ENCODE measurements at places on chromosomes 3 and 15.

- no peak overlapping the region for H3K4me3 ChIP-seq
- H3K36me3 ChIP-seq = peaks cover 26% of the 10 kb centered on the region
- peaks cover 18% of the 10 kb centered on the region for H3K4me1 ChIP-seq
- no peak for DNase-seq
- H3K27me3 ChIP-seq = no peaks in the 10 kb centered on the region
- H3K27ac ChIP-seq = no peak overlapping the region
These were observed 3.5 kb downstream of the BTBD1 start for GRCh38 chr15:83063551-83063950.

GRCh38 chr15:66735909-66736305 lies 33.9 kb downstream of the SMAD6 start:
- H3K27ac ChIP-seq = no peak overlapping the region
- H3K4me1 ChIP-seq = no peaks in the 10 kb centered on the region
- H3K36me3 ChIP-seq = no peaks in the 10 kb centered on the region
- no peak overlapping the region for H3K4me3 ChIP-seq

DNA sequence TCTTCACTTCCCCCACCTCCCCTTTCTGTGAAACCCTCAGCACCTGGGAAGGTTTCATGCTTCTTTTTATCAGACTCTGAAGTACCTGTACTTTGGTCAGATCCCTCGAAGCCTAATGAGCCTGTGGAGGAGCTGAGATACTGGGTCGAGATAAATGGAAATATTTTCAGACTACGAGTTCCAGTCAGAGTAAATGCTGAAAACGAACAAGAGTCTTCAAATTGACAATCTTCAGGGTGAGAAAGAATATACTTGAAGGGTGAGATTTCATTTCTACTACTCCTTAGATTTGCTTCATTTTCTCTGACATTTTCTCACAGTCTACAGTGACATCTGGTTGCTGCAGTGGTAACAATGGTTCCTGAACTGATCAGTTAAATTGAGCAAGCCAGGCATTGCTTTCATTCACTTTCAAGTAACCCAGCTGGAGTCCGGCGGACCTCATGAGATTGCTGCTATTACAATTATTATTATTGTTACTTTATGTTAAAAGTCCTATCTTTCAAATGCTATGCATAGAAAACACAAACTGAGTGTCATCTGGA lies 337.2 kb downstream of the VGLL3 start:
- no peaks in the 10 kb centered on the region for H3K27me3 ChIP-seq
- H3K4me1 ChIP-seq = no peaks in the 10 kb centered on the region
- no peaks in the 10 kb centered on the region for H3K36me3 ChIP-seq
- H3K4me3 ChIP-seq = no peak overlapping the region
- no peak for DNase-seq
- no peak overlapping the region for H3K27ac ChIP-seq

DNA sequence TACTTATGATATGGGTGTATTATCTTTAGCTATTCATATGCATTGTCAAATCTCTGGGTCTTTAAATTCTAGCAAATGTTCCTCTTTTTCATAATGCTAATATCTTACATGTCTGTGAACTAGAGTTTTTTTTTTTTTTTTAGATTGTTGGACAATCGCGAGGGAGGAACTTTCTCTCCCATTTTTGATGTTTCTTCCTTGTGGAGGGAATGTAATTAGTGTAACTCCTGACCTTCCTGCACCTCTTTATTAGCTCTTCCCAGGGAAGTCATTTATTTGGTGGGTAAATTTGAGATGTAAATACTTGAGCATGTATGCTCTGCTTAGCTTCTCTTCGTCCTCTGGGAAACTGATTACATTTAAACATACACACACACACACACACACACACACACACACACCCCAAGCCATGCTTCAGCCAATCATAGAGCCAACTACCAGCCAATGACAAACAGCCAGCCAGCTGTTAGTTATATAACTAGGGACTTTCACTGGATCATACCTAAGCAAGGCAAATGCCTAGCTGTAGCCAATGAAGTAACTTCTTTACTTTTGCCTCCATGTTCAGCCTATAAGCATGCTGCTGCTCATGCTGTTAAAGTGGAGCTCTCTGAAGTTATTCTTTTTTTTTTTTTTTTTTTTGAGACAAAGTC lies 8.3 kb upstream of the USP8 start:
- DNase-seq = no peak
- no peaks in the 10 kb centered on the region for H3K36me3 ChIP-seq
- H3K4me3 ChIP-seq = no peak overlapping the region
- H3K27me3 ChIP-seq = peaks cover 2% of the 10 kb centered on the region
- no peaks in the 10 kb centered on the region for H3K4me1 ChIP-seq
- H3K27ac ChIP-seq = no peak overlapping the region

- no peak overlapping the region for H3K27ac ChIP-seq
- peaks cover 28% of the 10 kb centered on the region for H3K36me3 ChIP-seq
- DNase-seq = no peak
These were observed 2.5 kb downstream of the AP4E1 start for GRCh38 chr15:50911001-50911400.

GRCh38 chr3:126973814-126974213 lies 9.1 kb upstream of the PLXNA1 start:
- peaks cover 14% of the 10 kb centered on the region for H3K27me3 ChIP-seq
- no peak overlapping the region for H3K4me3 ChIP-seq
- no peaks in the 10 kb centered on the region for H3K4me1 ChIP-seq
- no peak overlapping the region for H3K27ac ChIP-seq

- peaks cover 69% of the 10 kb centered on the region for H3K4me1 ChIP-seq
- no peaks in the 10 kb centered on the region for H3K27me3 ChIP-seq
- H3K27ac ChIP-seq = no peak overlapping the region
- no peak overlapping the region for H3K4me3 ChIP-seq
- peaks cover 22% of the 10 kb centered on the region for H3K36me3 ChIP-seq
- DNase-seq = no peak
These were observed 461.8 kb downstream of the SHQ1 start for GRCh38 chr3:72386327-72387000.

DNA sequence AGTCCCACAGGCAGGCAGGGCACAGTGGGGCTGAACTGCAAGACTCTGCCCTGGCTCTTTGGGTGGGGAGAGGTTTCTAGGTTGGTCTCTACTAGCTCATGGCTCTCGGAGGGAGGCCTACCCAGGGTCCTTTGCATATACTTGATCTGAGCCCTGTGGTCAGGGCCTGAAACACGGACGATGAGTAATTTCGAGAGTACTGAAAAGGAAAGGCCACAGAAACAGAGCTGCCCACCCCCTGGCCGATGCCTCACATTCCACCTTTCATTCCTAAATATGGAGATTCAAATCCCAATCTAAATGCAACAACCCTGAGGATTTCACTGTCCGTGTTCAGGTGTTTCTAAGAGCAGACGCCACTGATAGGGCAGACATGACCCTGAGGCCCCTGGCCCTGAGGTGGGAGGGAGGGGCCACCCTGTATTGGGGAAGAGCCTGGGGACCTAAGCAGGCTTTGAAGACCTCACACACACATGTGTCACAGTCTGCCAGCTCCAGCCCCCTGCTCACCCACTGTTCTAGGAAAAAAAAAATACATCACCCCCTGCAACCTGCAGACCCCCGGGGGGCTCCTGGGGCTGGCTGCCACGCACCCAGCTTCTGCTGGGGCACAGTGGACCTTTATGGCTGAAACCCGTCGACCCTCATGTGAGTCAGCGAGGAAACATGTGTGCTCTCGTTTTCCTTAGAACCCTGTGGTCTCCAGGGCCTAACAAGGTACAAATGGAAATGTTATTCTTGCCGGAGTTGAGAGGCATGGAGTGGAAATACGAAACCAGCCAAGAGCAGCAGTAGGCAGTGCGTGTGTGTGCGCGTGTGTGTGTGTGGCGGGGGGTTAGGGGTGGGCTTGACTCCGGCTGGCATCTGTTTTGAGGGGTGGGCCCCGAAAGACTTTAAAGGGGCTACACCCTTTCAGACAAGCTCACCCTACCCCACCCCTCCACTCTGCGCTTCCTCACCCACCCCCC lies 112.7 kb downstream of the CHSY1 start:
- H3K36me3 ChIP-seq = peaks cover 3% of the 10 kb centered on the region
- no peak for DNase-seq
- no peak overlapping the region for H3K27ac ChIP-seq
- no peaks in the 10 kb centered on the region for H3K27me3 ChIP-seq
- no peak overlapping the region for H3K4me3 ChIP-seq

DNA sequence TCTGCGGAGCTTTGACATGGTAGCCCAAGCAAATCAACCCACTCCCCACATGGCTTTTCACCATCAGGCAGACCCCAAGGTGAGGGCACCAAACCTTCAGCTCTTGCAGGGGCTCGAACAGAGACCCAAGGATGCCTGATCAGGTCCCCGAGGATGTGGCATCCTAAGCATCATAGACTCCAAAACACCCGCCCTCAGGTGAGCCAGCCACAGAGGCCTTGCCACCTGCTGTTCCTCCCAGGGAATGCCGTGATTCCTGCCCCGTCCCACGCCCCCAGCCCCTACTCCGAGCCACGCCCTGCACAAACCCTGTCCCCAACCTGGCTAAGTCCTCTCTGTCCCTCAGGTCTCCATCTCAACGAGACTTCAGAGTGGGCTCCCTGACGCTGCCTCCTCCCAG lies 34.7 kb upstream of the SLC41A3 start:
- no peak for DNase-seq
- no peak overlapping the region for H3K4me3 ChIP-seq
- H3K36me3 ChIP-seq = no peaks in the 10 kb centered on the region
- no peak overlapping the region for H3K27ac ChIP-seq
- H3K4me1 ChIP-seq = no peaks in the 10 kb centered on the region

DNA sequence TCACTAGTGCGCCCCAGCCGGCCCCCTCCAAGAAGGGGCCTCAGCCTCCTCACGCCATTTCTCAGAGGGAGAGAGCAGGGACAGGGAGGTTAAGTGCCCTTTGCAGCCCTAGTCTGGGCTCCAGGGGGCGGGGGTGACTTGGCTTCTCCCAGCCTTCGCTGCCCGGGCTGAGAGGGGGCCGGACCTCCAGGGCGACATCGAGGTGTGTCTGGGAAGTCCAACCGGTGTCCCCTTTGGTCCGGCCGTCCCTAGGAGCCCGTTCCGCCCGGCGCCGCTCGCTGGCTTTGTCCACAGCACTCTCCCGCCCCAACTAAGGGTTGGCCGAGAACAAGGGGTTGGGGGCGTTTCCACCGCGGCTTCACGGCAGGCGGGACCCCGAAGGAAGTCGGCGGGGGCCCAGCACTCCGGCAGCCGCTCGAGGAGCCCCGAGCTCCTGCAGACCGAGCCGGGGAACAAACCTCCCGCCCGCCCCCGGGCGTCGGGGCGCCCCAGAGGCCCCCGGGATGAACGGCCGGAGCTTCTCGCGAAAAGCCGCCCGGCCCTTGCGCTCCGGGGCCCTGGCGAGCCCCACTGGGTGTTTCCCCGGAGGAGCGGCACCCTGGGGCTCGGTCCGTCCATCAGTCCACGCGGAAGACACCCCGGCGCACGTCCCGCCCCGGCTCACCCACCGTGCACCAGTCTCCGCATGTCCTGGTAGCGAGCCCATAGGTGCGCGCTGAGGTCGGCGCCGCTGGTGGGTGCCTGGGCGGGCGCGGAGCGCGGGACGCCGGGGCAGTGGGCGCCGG lies 627 bp downstream of the NT5DC2 start:
- peaks cover 23% of the 10 kb centered on the region for H3K4me1 ChIP-seq
- peaks cover 21% of the 10 kb centered on the region for H3K36me3 ChIP-seq
- no peak for DNase-seq

- DNase-seq = no peak
- H3K27me3 ChIP-seq = no peaks in the 10 kb centered on the region
- H3K4me1 ChIP-seq = no peaks in the 10 kb centered on the region
These were observed 216.8 kb upstream of the RBMS3 start for GRCh38 chr3:29064085-29064484.

DNA sequence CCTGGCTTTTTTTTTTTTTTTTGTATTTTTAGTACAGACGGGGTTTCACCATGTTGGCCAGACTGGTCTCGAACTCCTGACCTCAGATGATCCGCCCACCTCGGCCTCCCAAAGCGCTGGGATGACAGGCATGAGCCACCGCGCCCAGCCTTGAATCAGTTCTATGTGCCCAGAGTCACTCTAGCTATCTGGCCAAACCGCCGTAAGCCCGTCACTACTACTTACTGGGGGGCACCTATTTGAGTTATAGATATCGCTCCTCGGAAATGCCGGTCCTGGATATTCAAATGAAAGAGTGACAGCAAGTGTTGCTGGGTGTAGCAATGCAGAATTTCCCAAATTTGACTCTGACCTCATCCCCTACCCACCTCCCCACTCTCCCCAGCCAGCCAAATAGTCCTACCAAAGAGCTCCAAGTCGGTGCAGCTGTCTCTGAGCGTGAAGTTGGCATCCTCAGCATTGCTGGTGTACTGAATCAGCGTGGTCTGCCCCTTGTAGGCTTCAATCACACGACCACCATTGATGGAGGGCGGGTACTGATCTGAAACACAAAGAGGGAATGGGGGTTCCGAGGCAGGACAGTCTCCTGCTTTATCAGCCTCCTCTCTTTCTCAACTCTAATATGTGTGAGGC lies 38.1 kb downstream of the MUC20 start:
- no peak for DNase-seq
- peaks cover 25% of the 10 kb centered on the region for H3K27me3 ChIP-seq
- H3K4me1 ChIP-seq = peaks cover 11% of the 10 kb centered on the region
- no peak overlapping the region for H3K27ac ChIP-seq

GRCh38 chr15:41703120-41703519 lies 42.9 kb downstream of the MGA start:
- no peak overlapping the region for H3K27ac ChIP-seq
- no peak overlapping the region for H3K4me3 ChIP-seq
- H3K27me3 ChIP-seq = no peaks in the 10 kb centered on the region
- peaks cover 3% of the 10 kb centered on the region for H3K4me1 ChIP-seq

DNA sequence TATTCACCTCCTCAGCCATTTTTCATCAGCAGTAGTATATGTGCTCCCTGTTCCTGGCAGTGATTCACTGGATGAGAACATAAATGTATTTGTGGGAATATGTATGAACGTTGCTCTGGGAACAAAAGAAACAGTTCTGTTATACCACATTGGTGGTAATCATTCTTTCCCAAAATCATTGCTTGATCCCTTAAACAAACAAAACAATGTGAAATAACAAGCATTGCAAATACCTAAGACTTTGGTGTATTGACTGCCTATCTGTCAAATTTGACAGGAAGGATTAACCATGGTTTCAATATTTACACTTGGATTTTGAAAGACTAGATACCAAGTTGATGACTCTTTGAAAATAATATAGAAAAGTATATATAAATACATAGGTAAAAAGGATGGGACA lies 284.1 kb downstream of the FHIT start:
- DNase-seq = no peak
- H3K4me1 ChIP-seq = no peaks in the 10 kb centered on the region
- H3K27ac ChIP-seq = no peak overlapping the region
- H3K36me3 ChIP-seq = no peaks in the 10 kb centered on the region
- H3K4me3 ChIP-seq = no peak overlapping the region
